ENCODE measurements at places on chromosomes 2 and 18.
A peak's percentile ranks its signal among the peaks of the same experiment; 100 is the strongest.

GRCh38 chr2:223060201-223060825 lies 8.3 kb downstream of the KCNE4 start:
- no peak for DNase-seq

DNA sequence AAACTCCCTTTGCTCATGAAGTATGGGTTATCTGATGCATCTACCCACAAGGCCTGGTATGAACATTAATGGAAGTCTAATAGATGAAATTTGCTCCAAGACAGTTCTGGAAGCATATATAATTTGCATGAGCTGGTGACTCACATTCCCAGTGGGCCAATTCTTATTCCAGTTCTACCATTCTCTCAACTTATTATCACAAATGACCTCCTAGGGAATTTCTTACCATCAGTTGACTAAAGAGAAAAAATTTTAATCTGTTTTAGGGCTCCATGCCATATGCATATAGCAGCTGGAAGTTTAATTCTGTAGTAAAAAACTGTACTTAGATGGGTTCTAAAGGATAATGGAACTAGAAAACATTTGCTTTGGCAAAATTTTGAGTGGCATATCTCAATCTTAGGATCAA lies 165.2 kb upstream of the COL3A1 start:
- DNase-seq, result no peak

GRCh38 chr2:173412628-173413027 lies 58.0 kb downstream of the CDCA7 start:
- DNase-seq, result no peak

DNA sequence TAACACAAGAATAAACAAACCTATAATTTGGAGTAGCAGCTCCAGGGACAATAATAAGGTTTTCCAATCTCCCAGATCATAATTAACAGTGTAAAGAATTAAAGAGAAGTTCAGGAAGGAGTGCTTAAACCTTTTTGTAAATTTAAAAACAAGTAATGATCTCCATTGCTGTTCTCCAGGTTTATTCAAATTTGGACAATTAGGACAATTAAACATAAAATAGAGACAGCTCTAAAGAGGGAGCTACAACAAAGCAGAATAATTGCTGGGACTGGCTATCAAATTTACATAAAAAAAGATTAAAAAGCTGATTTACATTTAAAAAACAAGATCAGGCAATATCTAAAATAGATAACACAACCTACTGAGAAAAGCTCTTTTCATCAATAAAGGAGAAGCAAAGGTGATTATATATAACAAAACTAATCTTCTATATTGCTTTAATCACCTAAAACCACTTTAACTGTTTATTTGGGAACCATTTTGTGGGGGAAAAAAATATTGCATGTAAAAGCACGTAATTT lies 80.1 kb upstream of the CREB1 start:
- no peak for DNase-seq

GRCh38 chr18:5253910-5254309 lies 41.6 kb downstream of the ZBTB14 start:
- no peak for DNase-seq

- DNase-seq, result no peak
Measured at GRCh38 chr2:71791501-71792135, 338.3 kb downstream of the DYSF start.

- no peak for DNase-seq
Measured at GRCh38 chr2:33384599-33384961, 91.9 kb upstream of the RASGRP3 start.

DNA sequence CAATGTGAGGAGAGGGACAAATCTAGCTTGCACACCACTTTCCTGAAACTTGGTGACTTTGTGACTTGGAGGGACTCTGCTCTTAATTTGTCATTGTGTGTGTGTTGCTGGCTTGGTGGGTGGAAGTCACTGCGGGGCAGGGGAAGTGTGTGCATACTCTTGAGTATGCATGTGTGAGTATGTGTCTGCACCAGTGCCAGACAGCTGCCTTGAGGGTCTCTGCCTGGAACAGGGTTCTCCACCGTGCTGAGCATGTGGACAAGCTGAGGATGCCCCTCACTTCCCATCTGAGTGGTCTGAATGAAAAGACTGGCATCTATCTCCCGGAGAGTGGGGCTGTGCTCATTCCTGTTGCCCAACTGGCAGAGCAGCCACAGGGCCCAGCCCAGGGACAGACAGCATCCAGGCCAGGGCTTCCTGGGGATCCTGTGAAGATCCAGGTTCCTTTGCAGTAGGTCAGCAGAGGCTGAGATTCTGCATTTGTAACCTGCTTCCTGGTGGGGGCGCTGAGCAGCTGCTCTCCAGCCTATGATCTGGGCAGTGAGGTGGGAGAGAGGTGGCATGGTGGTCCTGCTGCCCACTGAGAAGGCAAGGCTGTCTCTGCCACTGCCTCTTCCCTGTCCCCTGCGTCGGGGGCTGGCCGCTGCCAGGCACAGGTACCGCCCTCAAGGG lies 138.9 kb upstream of the HAAO start:
- no peak for DNase-seq

DNA sequence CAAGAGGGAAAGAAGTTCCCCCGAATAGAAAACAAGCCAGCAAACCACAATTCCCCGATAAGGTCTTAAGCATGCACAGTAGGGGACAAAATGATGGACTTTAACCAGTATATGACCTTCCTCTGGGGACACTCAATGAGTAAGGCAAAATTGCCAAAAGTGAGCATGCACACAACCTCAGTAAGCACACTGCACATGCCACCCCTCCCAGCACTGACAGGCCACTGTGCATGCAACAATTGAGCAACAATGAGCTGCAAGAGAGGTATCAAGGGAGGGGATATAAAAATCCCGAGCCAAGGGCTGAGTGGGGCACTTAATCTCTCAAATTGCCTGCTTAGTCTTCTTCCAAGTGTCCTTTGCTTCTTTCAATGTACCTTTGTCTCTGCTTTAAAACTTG lies 935.8 kb upstream of the SLC39A10 start:
- no peak for DNase-seq

DNA sequence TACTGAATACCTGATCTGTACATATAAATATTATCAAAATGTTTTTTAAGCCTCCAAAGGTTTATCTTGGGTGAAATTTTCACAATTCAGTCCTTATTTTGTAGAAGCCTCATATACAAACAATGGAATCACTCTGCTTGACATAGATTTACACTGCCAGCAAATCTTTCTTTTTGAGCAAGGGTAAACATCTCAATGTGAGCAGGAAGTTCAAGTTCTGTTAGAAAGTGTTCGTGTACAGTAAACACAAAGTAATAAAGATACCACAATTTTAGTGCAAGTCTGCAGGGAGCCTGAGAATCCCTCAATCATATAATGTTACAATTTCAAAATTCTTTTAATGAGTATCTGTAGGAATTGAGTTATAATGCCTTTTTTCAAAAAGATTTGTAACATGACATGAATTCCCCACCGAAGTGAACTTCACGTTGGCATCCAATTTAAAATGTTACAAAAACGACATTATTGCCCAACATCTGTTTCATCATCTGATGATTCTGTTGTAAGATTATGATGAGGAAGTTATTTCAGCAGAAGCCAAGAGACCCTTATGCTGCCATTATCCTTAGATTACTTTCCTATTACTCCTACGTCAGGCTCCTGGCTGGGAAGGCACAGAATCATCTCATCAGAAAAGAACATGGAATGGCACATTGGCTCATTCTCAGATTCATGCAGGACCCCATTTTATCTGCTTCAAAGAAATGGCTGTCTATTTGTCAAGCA lies 283.9 kb upstream of the ACVR2A start:
- no peak for DNase-seq

DNA sequence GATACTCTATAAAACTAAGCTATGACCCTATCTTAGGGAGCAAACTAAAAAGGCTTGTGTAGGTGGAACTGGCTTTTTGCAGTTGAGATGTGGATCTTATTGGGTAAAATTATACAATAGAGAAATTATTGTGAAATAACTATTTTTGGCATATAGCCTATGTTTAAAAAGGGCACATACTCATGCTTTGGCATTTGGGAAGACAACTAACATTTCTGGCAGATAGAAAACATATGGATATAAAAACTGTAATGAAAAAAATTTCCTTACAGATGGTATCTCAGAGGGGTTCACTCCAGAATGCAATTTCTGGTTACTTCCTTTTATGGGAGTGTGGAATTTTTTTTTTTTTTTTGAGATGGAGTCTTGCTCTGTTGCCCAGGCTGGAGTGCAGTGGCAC lies 120.1 kb upstream of the CCDC195 start:
- DNase-seq, result no peak

DNA sequence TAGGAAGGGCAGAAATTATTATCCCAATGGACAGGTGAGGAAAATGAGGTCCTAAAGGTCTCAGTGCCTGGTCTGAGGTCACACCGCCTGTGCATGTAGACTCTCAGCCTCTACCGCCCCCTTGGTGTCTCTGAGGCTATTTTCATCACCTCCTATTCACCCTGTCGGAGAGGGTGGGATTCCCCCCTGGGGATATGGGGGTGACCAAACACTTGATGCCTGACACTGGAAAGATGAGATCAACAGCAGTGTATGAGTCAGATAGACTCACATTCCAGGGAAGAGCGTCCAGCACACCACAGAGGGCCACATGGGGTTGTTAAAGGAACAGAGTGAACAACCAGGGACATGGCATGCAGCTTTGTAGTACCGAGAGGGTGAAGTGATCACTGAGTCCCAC lies 199.7 kb downstream of the SMAD2 start:
- DNase-seq, result no peak

GRCh38 chr2:29351916-29352591 lies 236.8 kb downstream of the CLIP4 start:
- no peak for DNase-seq

- DNase-seq, result no peak
Measured at GRCh38 chr18:62682371-62682770, 33.0 kb upstream of the PHLPP1 start.

DNA sequence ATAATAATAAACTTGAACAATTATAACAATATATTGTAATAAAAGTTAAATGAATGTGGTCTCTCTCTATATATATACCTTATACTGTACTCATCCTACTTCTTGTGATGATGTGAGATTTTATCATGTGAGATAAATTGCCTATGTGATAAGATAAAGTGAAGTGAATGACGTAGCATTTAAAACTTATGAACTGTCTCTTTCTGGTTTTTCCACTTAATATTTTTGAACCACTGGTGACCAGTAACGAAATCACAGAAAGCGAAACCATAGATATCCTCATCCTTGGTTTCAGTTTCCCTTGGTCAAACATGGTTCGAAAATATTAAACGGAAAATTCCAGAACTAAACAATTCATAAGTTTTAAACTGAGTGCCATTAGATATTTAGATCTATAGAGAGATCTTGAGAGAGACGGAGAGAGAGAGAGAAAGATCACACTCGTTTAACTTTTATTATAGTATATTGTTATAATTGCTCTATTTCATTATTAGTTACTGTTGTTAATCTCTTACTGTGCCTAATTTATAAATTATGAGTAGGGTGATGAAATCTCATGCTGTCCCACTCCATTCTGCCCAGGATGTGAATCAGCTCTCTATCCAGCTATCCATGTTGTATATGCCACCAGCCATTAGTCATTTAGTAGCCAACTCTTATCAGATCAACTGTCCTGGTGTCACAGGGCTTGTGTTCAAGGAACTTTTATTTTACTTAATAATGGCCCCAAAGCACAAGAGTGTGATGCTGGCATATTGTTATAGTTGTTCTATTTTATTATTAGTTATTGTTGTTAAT lies 156.8 kb downstream of the THADA start:
- no peak for DNase-seq

DNA sequence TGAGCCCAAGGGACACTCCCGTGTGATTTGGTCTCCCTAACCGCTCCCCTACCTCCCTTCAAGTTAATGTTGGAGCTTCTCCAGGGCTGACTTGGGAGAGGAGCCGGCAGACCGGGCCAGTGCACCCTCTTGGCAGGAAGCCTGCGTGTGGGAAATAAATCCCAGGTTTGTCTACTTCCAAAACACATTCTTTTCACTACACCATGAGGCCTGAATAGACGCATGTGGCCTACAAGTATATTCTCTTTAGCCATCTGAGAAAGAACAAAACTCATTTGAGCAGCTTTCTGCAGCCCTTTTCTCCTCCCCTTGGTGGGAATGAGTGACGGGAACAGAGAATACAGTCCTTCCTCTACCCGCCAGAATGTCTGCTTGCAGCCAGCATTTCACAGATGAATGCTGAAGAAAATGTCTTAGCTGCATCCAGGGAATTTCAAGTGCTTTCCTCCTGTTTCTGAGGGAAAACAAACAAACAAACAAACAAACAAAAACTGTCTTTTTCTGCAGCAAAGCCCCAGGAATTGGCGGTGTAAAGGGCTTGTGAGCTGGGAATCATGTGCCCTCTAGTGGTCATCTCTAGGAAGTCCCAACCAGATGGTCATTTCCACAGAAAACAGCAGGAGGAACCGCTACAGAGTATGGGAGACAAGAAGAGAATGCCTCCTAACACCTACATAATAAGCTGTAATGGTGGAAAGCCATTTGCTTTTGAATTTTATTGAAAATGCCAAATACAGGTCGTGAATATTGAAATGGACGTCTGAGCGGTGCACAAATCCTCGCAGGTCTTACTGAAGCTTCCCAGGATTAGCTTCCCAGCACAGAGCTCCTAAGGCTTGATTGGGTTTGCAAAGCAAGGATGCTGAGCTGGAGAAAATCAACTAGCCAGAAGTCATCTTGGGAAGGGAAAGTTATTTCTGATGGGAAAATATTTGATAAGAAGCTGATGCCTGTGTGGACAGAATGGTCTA lies 41.2 kb upstream of the DAPL1 start:
- peak; percentile 68 for DNase-seq

DNA sequence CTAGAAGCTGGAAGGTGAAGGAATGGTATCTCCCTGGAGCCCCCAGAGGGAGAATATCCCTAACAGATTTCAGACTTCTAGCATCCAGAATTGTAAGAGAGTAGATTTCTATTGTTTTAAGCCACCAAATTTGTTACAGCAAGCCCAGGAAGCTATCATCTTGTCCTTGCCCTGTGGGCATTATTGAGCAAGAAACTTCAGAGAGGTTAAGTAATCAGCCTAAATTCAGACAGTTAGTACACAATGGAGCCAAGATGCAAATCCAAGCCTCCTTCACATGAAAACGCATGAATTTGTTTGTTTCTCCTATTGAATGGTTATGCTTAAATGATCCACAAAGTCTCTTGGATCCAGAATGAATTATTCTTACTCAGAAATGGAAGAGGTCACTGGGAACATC lies 55.2 kb upstream of the TRIB2 start:
- DNase-seq, result no peak

GRCh38 chr2:169415233-169415748 lies 53.0 kb upstream of the LRP2 start:
- no peak for DNase-seq

DNA sequence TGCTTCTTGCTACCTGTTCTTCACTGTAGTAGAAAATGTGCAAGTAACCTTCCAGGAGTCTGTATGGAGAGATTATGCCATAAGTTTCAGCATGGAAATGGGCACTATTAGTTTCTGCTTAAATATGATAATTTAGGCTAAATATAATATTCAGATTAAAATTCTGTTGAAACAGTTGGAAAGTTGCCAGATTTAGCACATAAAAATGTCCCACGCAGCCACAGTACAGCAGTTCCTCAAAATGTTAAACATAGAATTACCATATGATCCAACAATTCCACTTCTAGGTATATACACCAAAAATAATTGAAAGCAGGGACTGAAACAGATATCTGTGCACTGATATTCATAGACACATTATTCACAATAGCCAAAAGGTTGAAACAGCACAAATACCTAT lies 121.2 kb downstream of the NRP2 start:
- DNase-seq, result no peak
